ENCODE measurements at places on chromosomes 6 and 20.

DNA sequence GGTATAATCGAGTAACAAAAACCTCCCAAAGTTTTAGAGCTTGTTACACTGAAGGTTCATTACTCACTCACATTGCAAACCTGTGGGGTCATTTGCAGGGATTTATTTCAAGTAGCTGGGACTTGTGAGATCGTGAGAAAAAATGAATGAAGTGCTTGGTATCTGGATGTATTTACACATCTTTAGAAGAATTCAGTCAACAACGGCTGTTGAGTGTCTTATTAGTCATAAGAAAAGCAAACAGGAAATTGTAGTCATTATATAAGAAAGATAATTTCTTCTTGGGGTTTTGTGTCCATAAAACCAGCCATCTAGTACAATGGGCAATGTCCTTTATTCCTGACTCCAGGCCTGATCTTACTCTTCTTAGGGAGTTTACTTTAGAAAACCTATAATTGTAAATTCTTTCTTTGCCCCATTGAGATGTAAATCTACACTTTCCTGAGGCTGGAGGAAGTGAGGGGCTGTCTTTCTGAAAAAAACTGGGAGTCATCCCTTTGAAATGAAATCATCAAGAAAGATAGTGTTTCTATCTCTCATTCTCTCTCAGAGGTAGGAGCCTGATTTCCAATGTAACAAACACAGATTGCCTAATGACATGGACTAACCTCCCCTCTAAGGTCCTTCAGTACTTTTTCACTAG, 202.5 kb upstream of the ASCC3 start:
- no peak for DNase-seq

DNA sequence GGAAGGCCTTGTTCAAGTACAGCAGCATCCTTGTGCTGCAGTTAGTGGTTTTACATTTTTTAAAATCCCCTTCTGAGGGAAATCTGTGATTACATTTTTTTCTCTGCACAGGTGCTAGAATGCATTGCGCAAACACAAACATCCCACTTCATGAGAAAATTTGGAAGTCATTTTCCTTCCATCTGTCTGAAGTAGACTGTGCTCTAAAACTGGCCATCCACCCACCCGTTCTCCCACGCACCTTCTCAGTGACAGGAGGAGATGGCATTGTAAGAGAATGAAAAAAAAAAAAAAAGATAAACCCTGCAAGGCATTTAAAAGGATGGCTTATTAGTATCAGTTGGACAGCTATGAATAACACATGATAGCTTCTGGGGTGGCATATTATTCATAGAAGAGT, 65.0 kb downstream of the SOBP start:
- no peak for DNase-seq

GRCh38 chr6:139446768-139447655, 72.6 kb upstream of the CITED2 start:
- no peak for DNase-seq

- DNase-seq, result peak; percentile 18
Measured at GRCh38 chr20:60210779-60211617, 252.8 kb downstream of the CDH26 start.

DNA sequence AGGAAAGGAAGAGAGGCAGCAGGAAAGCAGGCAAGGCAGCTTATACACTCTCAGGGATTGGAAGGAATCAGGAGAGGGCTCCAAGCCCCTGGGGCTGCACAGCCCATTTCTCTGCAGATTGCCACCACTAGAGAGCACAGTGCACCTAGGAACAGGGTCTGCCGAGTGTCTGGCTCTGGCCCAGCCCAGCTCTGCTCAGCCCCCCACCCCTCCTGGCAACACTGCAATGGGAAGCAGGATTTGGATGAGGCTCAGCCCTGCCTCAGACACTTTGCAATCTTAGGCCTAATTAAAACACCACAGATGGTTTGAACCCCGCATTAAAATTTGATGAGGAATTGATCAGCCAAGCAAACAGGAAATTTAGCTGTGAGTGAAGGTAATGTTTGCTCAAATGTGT, 252.7 kb downstream of the DHX35 start:
- peak; percentile 53 for DNase-seq

- DNase-seq, result no peak
Measured at GRCh38 chr20:38626921-38627659, 25.5 kb downstream of the ARHGAP40 start.

GRCh38 chr6:35014341-35014740, 125.3 kb downstream of the ANKS1A start:
- no peak for DNase-seq

GRCh38 chr20:2005831-2006426, 12.1 kb upstream of the PDYN start:
- no peak for DNase-seq

- DNase-seq, result no peak
Measured at GRCh38 chr6:111958534-111958933, 85.3 kb upstream of the FYN start.

DNA sequence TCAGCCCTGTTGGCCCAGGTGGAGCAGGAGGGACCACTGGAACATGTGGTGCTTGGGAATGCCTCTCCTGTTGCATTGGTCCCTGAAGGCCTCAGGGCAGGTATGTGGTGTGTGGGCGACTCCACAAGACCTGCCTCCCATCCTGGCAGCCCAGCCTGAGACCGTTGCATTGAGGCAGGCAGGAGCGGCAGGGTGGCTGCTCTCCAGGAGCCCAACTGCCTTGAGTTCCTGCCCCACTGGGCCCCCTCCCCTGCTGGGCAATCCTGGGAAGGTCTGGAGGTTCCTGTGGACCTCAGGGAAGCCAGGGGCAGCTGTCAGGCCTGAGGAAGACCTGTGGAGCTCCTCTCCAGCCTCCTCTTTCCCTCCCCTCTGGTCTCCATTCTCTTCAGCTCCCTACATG, 19.8 kb downstream of the MAVS start:
- DNase-seq, result no peak

DNA sequence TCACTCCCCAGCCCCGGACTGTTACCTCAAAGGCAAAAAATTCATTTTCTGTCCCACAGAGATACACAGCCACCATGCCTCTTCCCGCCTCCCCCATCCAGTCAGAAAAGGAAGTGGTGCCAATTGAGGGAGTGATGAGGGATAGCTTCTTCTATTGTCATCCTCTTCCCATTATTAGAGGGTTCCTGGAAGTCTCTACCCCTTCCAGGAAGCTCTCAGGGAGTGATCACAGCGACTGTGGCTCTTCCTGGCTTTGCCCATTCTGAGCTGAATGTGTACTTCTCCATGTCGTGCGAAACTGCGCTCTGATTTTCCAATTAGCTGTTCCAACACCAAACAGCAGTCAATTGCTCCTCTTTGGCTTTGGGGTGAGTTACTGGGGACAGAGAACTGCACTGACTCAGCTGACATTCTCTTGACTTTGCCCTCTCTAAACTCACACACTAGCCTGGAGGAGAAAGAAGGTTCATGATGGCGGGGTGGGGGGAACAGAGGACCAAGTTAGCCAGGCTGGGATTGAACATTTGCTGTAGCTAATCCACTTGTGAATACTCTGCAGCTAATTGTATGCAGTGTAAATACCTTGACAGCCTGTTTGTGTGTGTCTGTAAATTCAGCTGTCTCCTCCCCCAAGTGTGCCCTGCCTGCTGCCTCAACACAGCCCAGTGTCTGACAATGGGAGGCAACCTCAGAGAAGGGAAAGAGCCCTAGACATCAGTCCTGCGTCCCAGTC, 2.4 kb upstream of the MDGA1 start:
- DNase-seq, result no peak

DNA sequence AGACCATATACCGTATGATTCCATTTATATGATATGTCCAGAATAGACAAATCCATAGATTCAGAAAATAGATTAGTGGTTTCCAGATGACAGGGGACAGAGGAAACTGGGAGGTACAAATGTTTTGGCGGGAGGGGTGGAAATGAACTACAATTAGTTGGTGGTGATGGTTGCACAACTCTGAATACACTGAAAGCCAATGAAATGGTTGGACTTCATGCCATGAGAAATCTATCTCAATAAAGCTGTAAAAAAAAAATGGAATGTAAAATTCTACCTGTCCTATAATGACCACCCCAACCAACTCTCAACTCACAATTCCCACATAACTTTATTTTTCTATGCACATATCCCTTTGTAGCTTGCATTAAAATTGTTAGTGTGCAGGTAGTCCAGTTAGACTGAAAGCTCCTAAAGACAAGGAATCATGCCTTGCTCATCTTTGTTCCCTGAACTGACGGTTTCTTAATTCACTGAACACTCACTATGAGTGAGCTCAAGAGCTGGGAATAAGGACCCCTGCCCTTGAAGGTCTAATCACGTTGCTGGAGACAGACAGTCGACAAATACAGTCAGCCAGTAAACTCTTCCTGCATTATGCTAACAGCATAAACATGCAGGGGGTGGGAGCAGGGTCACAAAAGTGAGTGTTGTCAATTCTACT, 1.4 kb downstream of the DCDC2 start:
- no peak for DNase-seq

DNA sequence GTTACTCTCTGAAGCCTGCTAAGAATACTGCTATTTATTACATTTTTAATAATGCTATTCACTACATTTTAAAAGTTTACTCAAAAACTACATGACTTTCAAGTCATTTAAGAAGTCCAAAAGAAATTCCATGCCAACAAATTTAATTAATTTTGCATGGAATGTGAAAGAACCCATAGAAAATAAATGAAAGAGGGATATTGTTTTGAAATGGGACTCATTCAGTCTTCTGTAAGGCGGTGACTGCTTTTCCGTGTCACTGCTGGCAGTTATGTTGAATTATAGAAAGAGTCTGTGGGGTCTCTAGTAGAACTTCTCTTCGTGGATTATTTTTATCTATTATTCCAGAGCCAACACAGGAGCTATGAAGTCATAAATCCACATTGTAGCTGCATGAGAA, 211.2 kb downstream of the LAMA2 start:
- DNase-seq, result no peak

- DNase-seq, result no peak
Measured at GRCh38 chr6:28802417-28803336, 121.1 kb downstream of the TRIM27 start.

GRCh38 chr20:39825524-39825923, 863.4 kb downstream of the DHX35 start:
- no peak for DNase-seq

DNA sequence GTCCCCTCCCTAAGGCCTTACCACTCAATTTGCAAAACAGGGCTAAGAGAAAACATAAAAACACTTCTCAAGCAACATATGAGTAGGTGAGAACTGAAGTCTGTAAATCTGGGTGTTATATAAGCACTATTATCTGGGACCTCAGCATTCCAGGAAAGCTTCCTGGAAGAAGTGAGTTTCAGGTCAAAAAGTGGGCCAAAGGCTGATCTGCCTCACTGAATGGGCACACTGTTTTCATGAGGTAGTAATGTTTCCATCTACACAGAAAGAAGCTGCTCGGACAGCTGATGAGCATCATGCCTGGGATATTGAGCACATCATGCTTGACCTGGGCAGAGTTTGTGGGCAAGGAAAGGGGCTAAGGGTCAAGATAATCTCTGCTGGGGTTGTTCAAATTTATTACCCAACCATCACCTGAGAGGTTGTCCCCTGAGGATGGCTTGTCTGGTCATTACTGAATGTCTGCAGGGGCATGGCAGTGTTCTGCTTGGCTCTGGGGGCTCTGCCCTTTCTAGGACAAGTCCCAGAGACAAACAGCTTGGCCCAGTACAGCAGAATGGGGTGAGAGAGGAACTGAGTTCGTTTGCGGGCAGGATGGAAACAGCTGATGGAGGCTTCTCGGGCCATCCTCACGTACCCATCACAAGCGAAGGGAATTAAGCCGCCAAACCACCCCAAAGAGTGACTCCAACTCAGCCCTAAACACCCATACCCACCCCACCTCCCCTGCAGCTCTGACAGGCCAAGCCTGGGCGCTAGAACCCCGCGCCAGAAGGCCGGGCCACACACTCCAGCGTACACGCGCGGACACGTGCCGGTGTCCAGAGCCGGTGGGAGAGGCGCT, 1.2 kb upstream of the SYNJ2 start:
- DNase-seq, result no peak

- peak; percentile 65 for DNase-seq
Measured at GRCh38 chr20:50987493-50988210, 29.0 kb downstream of the MOCS3 start.

DNA sequence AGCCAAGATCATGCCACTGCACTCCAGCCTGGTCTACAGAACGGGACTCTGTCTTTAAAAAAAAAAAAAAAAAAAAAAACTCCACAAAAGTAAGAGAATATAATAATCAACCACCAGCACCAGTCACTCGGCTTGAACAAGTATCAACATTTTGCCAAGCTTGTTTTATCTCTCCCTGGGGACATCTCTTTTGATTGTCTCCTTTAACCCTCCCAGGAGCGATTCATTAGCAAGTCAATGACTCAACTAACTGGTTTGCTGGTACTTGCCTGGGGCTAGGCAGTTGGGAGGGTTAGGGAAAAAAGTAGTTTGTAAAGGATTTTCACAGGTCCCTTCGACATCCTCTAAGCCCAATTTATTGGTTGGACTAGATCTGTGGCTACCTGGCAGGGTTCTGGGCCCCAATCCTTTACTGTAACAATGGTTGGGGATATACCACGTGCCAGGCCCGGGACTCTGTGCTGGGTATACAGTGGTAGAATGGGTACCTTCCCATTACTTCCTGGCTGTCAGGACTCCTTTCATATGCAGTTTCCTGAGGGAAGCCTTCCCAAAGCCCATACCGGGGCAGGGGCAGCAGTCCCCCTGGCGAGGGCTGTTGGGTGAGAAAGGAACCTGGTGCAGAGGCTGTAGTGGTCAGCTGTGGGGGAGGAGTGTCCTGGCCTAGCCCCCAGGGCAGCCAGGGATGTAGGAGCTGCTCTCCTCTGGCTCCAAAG, 12.2 kb downstream of the TGIF2 start:
- DNase-seq, result no peak

- no peak for DNase-seq
Measured at GRCh38 chr6:161207200-161207599, 66.7 kb downstream of the AGPAT4 start.

DNA sequence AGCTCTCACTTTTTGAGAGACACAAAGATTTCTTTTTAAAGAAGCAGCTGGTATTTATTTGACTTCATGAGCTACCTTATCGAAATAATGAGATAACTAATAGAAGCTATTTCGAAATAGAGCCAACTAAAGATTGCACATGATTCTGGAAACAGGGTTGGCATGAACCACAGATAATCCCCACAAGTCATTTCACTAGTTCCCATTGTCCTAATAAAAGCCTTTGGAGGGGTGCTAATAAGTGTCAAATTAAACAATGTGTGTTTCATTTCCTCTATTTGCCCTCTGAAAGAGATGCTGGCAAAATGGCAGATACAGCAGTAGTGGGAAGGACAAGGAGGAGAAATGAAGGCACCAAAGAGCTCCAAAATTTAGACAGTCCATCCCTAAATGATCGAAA, 78.6 kb upstream of the RIPOR2 start:
- no peak for DNase-seq

DNA sequence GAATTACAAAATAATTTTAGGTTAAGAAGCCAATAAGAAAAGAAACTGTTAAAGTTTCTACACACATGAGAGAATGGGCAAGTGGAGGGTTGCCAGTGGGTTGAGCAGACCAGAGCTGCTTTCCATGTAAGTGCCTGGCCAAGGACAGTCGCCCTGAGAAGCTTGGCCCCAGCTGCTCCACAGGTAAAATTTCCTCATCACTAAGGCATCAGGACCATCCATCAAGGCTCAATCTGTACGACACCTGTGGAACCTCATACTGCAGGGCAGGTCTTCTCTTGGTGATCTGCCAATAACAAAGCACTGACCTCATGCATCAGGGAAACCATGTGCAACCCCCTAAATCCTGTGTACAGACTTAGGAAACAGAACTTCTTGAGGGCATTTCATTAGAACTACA, 115.4 kb downstream of the INSM1 start:
- no peak for DNase-seq

All from NCI-H1092 (cell line).